ENCODE measurements at places on chromosomes 3 and 15.

- H3K36me3 ChIP-seq, result no peaks in the 10 kb centered on the region
- no peak overlapping the region for H3K27ac ChIP-seq
- no peak for DNase-seq
These were observed 35.2 kb upstream of the GREM1 start for GRCh38 chr15:32682569-32682968.

DNA sequence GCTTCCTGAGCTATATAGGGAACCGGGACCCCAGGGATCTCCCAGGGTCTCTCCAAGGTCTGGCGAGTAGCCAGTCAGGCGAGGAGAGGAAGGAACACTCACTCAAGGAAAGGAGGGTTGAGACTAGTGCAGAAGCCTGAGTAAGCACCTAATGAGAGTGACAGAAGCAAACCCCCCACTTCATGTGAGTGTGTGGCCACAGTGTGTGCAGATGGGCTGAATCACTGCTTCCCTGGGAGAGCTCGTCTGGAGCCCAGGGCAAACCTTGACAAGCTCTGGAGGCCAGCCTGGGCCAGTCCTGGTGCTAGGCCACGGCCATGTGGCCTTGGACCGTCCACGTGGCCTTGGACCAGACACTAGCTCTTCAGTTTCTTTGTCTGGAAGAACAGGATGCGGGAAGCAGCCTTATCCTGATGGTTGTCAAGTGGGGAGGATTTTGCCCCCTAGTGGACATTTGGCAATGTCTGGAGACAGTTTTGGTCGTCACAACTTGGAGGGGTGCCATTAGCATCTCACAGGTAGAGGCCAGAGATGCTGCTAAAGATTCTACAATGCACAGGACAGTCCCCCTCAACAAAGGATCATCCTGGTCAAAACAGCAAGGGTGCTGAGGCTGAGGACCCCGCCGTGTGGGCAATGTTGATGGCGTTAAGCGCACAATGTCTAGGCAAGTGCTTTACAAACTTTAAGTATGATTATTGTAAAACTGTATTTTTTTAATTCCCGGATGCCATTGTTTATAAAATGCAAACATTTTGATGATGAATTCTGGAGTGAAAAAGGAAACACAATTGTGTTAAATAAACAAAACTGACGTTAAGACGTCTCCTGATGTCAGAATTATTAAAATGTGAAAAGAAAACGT is 34.8 kb upstream of the CTSH start:
- no peaks in the 10 kb centered on the region for H3K27me3 ChIP-seq
- no peak overlapping the region for H3K27ac ChIP-seq
- H3K4me1 ChIP-seq, result peaks cover 7% of the 10 kb centered on the region
- H3K36me3 ChIP-seq, result no peaks in the 10 kb centered on the region
- no peak for DNase-seq

- no peak overlapping the region for H3K27ac ChIP-seq
- H3K4me3 ChIP-seq, result no peak overlapping the region
- peaks cover 11% of the 10 kb centered on the region for H3K27me3 ChIP-seq
- H3K36me3 ChIP-seq, result no peaks in the 10 kb centered on the region
- H3K4me1 ChIP-seq, result no peaks in the 10 kb centered on the region
These were observed 5.6 kb downstream of the RTP3 start for GRCh38 chr3:46503200-46503874.

GRCh38 chr15:56653787-56654186 is 79.5 kb downstream of the ZNF280D start:
- H3K27me3 ChIP-seq, result no peaks in the 10 kb centered on the region
- H3K27ac ChIP-seq, result peak overlapping the region; percentile 42
- H3K4me3 ChIP-seq, result no peak overlapping the region
- DNase-seq, result no peak
- peaks cover 13% of the 10 kb centered on the region for H3K4me1 ChIP-seq

DNA sequence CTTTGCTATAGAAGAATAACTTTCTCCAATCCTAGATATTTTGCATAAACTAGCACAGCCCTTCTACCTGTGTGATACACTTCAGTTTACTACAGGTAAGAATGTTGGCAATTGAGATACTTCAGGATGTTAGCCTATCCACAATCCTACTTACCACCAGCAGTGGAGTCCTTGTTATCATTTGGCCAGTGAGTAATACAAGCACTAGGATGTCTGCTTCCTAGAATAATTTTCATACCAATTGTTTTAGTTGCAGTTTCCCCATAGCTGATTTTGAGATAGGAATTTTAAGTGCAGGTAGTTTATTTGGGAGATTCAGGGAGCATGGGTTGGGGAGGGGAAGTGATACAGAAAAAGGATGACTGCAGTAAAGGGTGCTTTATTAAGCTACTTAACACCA is 147.2 kb downstream of the EPHA6 start:
- H3K4me3 ChIP-seq, result no peak overlapping the region
- H3K4me1 ChIP-seq, result peaks cover 10% of the 10 kb centered on the region
- no peak for DNase-seq
- no peaks in the 10 kb centered on the region for H3K36me3 ChIP-seq

GRCh38 chr3:71217640-71218222 is 365.8 kb downstream of the FOXP1 start:
- no peaks in the 10 kb centered on the region for H3K4me1 ChIP-seq
- no peaks in the 10 kb centered on the region for H3K27me3 ChIP-seq
- no peak for DNase-seq
- H3K27ac ChIP-seq, result no peak overlapping the region
- H3K36me3 ChIP-seq, result no peaks in the 10 kb centered on the region

DNA sequence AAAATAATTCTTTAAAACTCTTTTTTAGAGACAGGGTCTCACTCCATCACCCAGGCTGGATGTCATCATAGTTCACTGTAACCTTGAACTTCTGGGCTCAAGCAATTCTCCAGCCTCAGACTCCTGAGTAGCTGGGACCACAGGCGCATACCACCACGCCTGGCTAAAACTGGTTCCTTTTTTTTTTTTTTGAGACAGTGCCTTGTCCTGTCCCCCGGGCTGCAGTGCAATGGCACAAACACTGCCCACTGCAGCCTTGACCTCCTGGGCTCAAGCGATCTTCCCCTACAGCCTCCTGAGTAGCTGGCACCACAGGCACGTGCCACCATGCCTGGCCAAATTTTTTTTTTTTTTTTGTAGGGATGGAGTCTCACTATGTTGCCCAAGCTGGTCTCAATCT is 23.7 kb upstream of the FURIN start:
- H3K27ac ChIP-seq, result no peak overlapping the region
- no peaks in the 10 kb centered on the region for H3K4me1 ChIP-seq
- H3K36me3 ChIP-seq, result no peaks in the 10 kb centered on the region

DNA sequence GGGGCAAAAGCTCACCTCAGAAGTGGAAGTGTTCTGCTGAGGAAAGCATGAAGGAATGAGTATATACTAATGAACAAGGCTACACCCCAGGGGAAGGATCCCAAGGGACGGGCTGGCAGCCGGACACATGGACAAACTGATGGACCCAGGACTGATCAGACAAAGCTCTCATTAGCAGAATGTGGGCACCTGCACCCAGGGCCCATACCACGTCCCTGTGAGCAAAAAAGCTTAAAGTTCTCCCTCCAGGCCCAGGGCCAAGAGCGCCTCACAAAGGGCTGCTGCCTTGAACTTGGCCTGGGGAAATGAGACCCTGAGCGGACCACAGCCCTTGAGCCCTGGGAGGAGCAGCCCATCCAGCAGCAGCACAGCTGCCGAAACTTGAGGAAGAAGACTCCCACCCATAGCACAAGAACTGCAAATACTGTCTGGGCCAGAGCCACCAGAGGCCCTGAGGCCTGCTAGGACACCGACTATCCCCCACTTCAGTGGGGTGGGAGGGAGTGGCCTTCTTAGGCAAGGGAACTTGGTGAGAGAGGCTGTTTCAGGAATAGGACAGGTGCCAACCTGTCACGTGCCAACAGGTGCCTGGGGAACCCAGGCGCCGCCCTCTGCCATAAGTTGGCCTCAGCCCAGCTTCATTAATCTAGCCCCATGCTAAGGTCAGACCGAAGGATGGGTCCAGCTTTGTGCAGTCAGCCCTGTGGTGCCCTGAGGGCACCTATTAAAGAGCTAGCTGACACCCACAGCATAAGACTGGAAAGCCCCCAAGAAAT is 2.3 kb upstream of the GMPPB start:
- H3K27ac ChIP-seq, result peak overlapping the region; percentile 91
- no peak overlapping the region for H3K4me3 ChIP-seq
- DNase-seq, result no peak
- H3K36me3 ChIP-seq, result peaks cover 57% of the 10 kb centered on the region
- H3K27me3 ChIP-seq, result no peaks in the 10 kb centered on the region

DNA sequence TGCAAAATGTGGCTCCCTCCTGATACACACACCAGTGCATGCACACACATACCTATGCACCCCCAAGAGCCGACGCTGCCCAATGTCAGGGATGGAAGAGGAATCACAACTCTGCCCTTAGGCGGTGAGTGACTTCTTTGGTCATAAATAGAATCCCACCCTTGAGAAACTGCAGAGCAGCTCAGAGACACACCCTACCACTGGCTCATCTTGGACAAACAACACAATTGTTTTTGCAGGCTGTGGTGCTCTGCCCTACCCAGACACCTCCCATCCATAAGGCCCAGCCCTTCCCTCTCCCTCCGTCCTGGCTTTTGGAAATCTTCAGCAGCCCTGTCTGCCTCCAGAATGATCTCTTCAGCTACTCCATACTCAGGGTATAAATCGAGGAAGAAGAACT is 73.8 kb upstream of the HRH1 start:
- no peaks in the 10 kb centered on the region for H3K4me1 ChIP-seq
- DNase-seq, result no peak
- H3K27ac ChIP-seq, result no peak overlapping the region
- no peak overlapping the region for H3K4me3 ChIP-seq

DNA sequence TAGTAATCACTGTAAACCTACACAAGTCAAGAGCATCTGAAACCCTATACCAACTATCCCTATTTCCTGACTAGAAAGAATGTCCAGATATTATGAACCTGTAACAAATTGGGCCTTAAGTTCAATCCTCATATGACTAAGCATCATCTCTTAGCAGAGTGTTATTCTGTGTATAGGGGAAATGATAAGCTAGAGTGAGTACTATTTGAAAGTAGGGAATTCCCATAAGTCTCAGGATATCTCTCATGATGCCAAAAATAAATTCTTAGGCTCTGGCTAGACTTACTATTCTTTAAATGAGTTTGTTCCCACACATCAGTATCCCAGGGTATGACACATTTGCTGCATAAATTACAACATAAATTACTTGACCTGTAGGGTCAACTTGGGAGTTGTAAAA is 15.3 kb downstream of the MRPL47 start:
- H3K27me3 ChIP-seq, result no peaks in the 10 kb centered on the region
- H3K4me3 ChIP-seq, result no peak overlapping the region
- H3K4me1 ChIP-seq, result peaks cover 15% of the 10 kb centered on the region
- peaks cover 24% of the 10 kb centered on the region for H3K36me3 ChIP-seq
- no peak overlapping the region for H3K27ac ChIP-seq

DNA sequence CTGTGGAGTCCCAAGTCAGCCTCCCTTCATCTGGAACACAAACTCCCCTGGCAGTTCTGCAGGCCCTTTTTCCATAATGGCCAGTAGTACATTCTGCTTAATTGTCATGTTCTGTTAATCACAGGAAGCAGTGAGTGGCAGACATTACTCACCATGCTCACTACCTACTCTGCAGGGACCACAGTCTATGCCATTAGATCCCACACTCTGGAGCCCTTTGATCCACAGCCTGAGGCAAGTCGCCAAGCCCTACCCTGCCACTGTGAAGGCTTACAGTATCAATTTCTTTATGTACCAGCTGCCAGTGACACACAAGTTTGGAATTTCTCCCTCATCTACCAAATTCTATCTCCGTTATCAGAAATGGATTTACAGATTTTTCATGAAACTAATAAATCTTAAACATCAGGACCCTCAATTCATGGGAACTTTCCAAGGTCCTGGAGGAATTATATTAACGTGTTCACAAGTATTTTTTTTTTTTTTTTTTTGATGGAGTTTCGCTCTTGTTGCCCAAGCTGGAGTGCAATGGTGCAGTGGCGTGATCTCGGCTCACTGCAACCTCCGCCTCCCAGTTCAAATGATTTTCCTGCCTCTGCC is 20.6 kb upstream of the WWTR1 start:
- H3K4me1 ChIP-seq, result no peaks in the 10 kb centered on the region
- H3K27ac ChIP-seq, result no peak overlapping the region
- H3K27me3 ChIP-seq, result no peaks in the 10 kb centered on the region
- DNase-seq, result no peak
- H3K4me3 ChIP-seq, result no peak overlapping the region

- H3K4me1 ChIP-seq, result peaks cover 11% of the 10 kb centered on the region
- no peak overlapping the region for H3K27ac ChIP-seq
- no peaks in the 10 kb centered on the region for H3K36me3 ChIP-seq
- H3K4me3 ChIP-seq, result no peak overlapping the region
- no peaks in the 10 kb centered on the region for H3K27me3 ChIP-seq
These were observed 96.3 kb upstream of the DLG1 start for GRCh38 chr3:197394464-197395321.

DNA sequence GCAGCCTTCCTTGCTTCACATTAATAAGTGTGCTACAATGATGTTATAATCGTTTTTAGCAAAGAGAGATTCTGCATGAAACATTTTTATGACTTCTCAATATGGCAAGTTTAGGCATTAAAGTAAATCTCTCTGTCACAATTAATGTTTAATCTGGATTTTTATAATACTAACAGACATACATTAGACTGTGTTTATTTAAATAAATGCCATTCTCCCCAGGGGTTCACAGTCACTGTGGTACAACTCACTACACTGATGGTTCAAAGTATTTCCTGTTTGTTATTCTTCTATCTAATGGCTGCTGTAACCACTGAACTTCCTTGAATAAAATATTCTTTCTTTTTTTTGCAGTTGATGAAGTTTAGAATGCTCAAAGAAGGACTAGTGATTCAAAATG is 59.0 kb downstream of the SLC12A1 start:
- no peak overlapping the region for H3K27ac ChIP-seq
- no peaks in the 10 kb centered on the region for H3K4me1 ChIP-seq
- H3K4me3 ChIP-seq, result no peak overlapping the region
- no peak for DNase-seq
- H3K36me3 ChIP-seq, result no peaks in the 10 kb centered on the region

DNA sequence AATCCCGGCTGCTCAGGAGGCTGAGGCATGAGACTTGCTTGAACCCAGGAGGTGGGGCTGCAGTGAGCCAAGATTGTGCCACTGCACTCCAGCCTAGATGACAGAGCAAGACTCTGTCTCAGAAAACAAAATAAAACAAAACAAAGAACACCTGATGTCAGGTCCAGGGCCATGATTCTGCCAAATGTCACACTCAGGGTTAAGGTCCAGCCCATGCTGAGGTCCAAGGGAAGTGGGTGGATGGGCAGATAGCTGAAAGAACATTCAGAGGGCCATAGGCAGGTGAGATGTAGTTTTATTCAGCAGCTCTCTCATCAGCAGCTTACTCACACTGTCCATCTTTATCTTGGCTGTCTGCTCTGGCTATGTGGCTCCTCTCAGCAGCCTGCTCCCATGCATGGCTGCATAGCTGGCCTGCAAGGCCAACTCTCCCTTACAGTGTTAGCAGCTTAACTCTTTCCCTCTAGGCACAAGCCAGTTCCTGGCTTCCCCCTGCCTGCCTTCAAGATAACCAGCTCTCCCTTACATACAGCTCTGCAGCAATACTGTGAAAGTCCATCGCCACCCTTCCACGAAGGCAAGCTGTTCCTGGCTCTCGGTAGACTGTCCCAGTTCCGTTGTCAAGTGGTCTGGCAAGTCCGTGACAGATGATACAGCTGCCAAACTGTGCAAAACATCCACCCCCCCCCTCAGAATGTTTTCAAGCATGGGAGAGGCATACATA is 62.4 kb upstream of the SIAH2 start:
- no peaks in the 10 kb centered on the region for H3K36me3 ChIP-seq
- H3K27me3 ChIP-seq, result peaks cover 4% of the 10 kb centered on the region
- H3K27ac ChIP-seq, result no peak overlapping the region
- no peaks in the 10 kb centered on the region for H3K4me1 ChIP-seq
- no peak for DNase-seq
